ENCODE measurements at places on chromosomes 7 and 10.

- ATAC-seq = no peak
Observed at GRCh38 chr7:83271212-83272099, 108.8 kb upstream of the PCLO start.

DNA sequence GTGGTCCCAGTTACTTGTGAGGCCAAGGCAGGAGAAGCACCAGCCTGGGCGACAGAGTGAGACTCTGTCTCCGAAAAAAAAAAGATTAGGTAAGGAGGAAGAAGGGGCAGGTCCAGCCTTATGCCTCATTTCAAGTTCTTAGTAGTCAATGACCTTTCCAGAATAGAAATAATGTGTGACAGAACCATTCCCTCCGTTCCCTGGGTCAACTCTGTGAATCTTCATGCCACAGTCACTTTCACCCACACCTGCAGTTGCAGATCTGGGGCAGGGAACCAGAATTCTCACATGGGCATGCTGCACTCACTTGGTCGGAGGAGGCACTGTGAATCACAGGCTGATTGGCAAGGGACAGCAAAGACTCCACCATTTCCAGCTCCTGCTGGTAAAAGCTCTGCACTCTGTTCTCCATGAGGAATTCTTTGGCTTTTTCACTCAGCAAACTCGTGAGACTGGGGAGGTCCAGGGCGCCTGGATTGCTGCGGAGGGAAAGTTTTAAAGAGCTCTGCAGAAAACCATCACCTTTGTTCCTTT, 20.7 kb downstream of the STN1 start:
- no peak for ATAC-seq

GRCh38 chr7:114554781-114555537, 140.3 kb downstream of the FOXP2 start:
- ATAC-seq = no peak

GRCh38 chr10:21230219-21230618, 295.3 kb downstream of the SKIDA1 start:
- no peak for ATAC-seq

DNA sequence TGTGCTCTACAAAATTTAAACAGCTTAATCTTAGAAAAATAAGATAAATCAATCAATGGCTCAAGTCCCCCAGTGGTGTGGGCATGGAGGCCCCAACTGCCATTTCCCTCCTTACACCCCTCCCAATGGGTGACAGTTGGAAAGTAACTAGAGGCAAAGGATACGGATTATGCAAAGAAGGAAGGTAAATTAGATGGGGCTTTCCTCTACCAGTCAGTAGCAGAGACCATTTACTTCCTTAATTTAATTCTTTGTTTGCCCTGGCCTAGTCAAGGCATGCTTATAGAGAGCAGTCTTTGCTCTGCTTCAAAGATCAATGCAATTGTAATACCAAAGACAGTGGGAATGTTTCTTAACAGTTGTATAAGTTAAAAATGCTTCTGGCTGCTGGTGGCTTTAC, 63.3 kb upstream of the PAPSS2 start:
- no peak for ATAC-seq

All from activated CD4-positive, CD25-positive, alpha-beta regulatory T cell treated with anti-CD3 and anti-CD28 coated beads, Interleukin-2, amount 50 U/mL, for 24 hours (primary cell).